Nephron progenitor cell (in vitro differentiated cells): ENCODE measurements at places on chromosomes 13 and 19.

- no peak overlapping the region for H3K4me3 ChIP-seq
- peak overlapping the region; percentile 44 for H3K27ac ChIP-seq
- no peaks in the 10 kb centered on the region for H3K36me3 ChIP-seq
These were observed 80.3 kb upstream of the UQCRFS1 start for GRCh38 chr19:29293292-29293691.

GRCh38 chr13:111790621-111791020 is 276.3 kb upstream of the SOX1 start:
- H3K36me3 ChIP-seq = no peaks in the 10 kb centered on the region
- no peak overlapping the region for H3K4me3 ChIP-seq
- H3K27ac ChIP-seq = no peak overlapping the region
- H3K4me1 ChIP-seq = no peaks in the 10 kb centered on the region
- H3K27me3 ChIP-seq = peaks cover 8% of the 10 kb centered on the region

DNA sequence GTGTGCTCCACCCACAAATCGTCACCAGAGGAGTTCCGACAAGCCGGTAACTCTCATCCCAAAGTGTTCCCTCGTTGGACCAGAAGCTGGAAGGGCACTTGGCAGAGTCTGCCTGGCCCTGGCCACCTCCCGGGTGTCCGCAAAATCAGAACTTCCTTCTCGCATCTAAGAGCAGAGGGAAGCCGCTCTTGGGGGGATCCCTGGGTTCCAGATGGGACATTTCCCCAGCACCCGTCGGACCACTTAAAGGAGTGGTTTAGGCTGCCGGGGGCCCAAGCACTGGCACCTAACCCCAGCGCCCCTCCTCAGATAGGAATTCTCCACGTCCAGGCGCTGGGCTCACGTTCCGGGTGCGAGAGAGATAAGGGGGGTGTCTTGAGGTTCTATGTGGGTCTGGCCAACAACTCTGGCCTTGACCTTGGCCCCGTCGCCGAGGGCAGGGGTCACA is 857 bp upstream of the MAP2K7 start:
- no peak for DNase-seq
- no peaks in the 10 kb centered on the region for H3K36me3 ChIP-seq
- peaks cover 33% of the 10 kb centered on the region for H3K4me1 ChIP-seq
- peak overlapping the region; percentile 83 for H3K4me3 ChIP-seq
- H3K27ac ChIP-seq = peak overlapping the region; percentile 90

GRCh38 chr19:5479958-5480357 is 24.7 kb downstream of the ZNRF4 start:
- H3K36me3 ChIP-seq = no peaks in the 10 kb centered on the region
- H3K27me3 ChIP-seq = peaks cover 59% of the 10 kb centered on the region
- H3K27ac ChIP-seq = no peak overlapping the region
- no peak overlapping the region for H3K4me3 ChIP-seq
- peak; percentile 36 for DNase-seq

DNA sequence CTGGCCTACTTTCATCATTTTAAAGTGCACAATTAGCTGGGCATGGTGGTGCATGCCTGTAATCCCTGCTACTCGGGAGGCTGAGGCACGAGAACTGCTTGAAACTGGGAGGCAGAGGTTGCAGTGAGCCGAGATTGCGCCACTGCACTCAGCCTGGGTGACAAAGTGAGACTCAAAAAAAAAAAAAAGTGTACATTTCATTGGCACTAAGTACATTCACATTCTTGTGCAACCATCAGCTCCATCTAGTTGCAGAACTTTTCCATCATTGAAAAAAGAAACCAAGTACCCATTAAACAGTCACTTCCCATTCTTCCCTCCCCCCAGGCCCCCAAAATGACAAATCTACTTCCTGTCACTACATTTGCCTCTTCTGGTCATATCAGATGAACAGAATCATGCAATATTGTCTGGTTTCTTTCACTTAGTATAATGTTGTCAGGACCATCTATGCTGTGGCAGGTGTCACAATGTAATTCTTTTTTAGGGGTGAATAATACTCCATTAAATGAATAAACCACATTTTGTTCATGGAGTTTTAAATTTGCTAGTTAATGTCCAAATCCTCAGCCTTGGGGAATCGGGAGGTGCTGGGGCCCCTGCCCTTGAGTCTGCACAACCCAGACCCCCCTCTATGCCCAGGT is 7.4 kb upstream of the SIGLEC11 start:
- no peaks in the 10 kb centered on the region for H3K4me1 ChIP-seq
- H3K36me3 ChIP-seq = no peaks in the 10 kb centered on the region
- H3K27me3 ChIP-seq = peaks cover 20% of the 10 kb centered on the region
- H3K4me3 ChIP-seq = no peak overlapping the region

GRCh38 chr13:42073683-42074082 is 25.2 kb downstream of the DGKH start:
- H3K4me3 ChIP-seq = no peak overlapping the region
- no peak overlapping the region for H3K27ac ChIP-seq

- H3K4me3 ChIP-seq = no peak overlapping the region
- H3K27me3 ChIP-seq = peaks cover 11% of the 10 kb centered on the region
- H3K27ac ChIP-seq = no peak overlapping the region
- DNase-seq = no peak
- H3K36me3 ChIP-seq = no peaks in the 10 kb centered on the region
These were observed 120.5 kb downstream of the SLC7A1 start for GRCh38 chr13:29474991-29475390.

DNA sequence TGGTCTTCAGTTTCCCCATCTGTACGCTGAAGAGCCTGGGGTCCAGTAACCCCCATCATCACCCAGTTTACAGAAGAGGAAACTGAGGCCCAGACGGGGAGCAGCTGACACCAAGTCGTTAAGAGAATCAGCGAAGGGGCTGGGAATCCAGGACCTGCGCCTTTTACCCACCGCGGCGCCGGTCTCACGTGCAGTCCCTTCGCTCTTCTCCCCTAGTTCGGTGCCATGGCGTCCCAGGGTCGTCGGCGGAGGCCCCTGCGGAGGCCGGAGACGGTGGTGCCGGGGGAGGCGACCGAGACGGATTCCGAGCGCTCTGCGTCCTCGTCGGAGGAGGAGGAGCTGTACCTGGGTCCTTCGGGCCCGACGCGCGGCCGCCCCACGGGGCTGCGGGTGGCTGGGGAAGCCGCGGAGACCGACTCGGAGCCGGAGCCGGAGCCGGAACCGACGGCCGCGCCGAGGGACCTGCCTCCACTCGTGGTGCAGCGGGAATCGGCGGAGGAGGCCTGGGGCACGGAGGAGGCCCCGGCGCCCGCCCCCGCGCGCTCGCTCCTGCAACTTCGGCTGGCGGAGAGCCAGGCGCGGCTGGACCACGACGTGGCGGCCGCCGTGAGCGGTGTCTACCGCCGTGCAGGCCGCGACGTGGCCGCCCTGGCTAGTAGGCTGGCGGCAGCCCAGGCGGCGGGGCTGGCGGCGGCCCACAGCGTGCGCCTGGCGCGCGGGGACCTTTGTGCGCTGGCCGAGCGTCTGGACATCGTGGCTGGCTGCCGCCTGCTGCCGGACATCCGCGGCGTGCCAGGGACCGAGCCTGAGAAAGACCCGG is 698 bp downstream of the BLOC1S3 start:
- peaks cover 8% of the 10 kb centered on the region for H3K36me3 ChIP-seq
- peak overlapping the region; percentile 94 for H3K4me3 ChIP-seq
- peaks cover 18% of the 10 kb centered on the region for H3K27me3 ChIP-seq
- H3K27ac ChIP-seq = no peak overlapping the region

- no peak overlapping the region for H3K27ac ChIP-seq
- H3K36me3 ChIP-seq = no peaks in the 10 kb centered on the region
- no peak for DNase-seq
These were observed 7.5 kb upstream of the BAX start for GRCh38 chr19:48947258-48947542.

DNA sequence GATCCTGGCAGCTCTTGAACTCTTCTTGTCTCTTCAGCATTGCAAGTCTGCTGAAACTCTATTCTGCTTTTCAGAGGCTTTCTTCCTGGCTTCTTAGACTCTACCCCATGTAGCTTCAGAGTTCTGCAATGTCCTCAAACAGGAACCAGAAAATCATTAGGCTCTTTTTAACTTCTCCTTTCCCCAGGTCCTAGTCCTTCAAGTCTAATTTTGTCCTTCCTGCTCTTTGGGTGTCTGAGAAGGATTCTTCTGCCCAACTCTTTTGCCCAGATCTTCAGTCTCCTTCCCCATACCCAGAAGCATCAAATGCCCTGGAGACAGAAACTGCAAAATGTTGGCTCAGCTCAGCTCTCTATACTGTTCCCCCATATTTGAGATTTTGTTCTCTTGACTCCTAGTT is 50.0 kb upstream of the CALM3 start:
- no peaks in the 10 kb centered on the region for H3K36me3 ChIP-seq
- no peak overlapping the region for H3K4me3 ChIP-seq

DNA sequence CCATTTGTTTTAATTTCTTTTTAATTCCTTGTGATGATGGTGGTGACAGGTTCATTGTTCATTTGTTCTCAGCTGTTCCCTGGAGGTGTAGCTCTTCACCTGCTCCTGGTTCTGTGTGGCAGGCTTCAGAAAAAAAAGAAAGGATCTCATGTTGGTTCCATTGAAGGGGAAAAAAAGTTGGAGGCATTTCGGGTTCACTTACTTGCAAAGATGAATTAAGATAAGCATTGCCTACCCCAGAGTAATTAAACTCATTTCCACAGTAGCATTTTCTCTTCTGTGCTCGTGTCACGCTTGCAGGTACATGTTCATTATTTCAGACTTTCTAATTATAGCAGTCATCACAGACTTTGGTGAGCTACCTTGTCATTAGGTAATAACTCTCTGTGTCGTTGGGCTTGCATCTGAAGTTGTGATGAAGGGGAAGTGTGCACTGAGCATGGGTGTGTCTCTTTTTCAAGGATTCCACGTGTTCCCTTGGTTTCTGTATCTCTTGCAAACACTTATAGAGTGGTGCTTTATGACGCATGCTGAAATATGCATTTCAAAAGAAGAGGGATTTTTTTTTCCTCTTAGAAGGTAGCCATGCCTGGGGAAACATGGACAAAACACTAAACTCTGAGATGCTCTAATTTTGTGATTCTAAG is 69.1 kb downstream of the MTUS2 start:
- H3K27ac ChIP-seq = no peak overlapping the region
- no peaks in the 10 kb centered on the region for H3K36me3 ChIP-seq
- no peak overlapping the region for H3K4me3 ChIP-seq
- H3K27me3 ChIP-seq = peaks cover 4% of the 10 kb centered on the region
- no peaks in the 10 kb centered on the region for H3K4me1 ChIP-seq
